Cerebellar cortex (tissue), 1 donor: ENCODE measurements at places on chromosomes 2 and 18.
A peak's percentile ranks its signal among the peaks of the same experiment; 100 is the strongest.

- peak; percentile 12 for DNase-seq
Measured at GRCh38 chr2:198054299-198054698, 249.9 kb downstream of the PLCL1 start.

DNA sequence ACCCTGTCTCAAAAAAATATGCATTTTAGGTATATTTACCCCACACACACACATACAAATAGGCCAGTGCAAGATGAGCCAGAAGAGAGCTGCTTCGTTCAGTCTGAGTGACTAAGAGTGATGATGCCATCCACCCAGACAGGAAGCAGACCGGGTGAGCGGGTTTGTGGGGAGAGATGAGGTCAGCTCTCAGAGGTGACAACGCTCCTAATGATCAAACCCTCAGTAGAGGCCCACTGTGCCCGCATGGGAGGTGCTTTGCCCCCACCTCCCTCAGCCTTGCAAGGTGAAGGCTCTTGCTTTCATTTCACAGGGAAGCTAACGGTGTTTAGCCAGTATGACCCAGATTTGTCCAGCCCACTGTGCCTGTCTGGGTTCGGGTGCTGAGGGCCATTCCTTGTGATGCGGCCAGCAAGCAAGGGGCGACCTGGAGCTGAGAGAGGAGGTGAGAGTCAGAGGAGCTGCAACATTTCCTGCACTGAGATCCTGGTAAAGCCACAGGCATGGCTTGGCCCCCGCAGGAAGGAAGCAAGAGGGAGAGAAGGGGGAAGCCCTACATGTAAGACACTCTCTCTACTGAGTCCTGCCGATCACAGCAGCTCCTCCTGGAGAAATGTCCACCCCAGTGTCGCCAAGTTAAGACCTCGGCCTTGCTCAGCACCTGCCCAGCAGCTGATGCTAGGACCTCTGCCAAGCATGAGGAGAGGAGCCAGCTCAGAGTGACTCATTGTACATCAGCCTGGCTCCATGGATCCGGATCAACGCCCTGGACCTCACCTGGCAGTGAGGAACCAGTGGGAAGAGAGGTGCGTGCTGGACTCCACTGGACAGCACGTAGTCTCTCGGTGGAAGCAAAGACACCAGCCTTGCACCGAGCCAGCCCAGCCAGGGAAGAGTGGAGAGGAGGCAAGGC, 37.0 kb downstream of the NIFK start:
- no peak for DNase-seq

- no peak for DNase-seq
Measured at GRCh38 chr2:17599617-17600016, 59.1 kb downstream of the VSNL1 start.

DNA sequence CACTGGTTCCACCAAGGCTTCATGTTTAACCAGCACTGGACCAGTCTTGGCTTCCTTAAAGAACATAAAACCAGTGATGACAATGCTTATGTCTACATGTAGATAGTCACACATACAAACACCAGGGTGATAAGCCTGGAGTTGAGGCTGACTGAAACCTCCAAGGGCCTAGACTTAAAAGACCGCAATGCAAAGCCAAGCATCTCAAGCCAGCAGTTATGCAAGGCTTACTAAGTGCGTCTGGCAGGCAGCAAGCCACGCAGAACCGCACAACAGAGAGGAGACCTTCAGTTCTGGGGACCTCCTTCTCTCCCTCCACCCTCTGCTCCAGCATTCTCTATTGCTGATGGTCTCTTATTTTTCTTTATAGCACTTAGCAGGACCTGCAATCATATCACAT, 63.2 kb upstream of the ACAA2 start:
- DNase-seq: no peak

DNA sequence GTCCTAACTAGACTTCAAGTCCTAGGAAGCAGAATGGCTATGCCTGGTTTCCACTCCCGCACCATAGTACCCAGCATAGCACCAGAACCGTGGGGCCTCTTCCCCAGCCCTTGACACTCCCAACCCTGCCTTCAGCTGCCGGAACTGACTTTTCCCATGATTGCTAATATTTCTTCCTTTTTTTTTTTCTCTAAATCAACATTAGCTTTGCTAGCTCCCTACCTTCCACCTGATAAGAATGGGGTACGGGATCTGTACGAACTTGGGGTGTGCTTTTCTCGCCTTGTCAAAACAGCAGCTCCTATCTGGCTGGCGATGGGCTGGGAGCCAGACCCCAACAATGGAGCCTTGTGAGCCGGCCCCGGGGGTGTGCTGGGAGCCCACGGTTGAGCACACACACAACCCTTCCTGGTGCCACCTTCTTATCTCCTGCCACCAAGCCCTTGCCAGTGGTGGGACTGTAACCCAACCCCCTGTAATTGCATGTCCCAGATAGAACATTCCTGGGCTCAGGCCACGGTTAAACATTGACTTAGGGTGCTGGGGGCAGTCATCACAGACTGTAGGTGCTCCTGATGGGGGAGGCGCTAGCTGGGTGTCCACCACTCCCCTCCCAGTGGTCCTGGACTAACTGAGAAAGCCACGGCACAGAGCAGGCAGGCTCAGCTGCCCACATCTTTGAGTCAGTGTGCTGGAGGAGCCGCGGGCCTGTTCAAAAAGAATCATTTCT, 213.0 kb upstream of the HAAO start:
- DNase-seq: no peak

GRCh38 chr2:85682378-85682777, 11.8 kb upstream of the GNLY start:
- no peak for DNase-seq

DNA sequence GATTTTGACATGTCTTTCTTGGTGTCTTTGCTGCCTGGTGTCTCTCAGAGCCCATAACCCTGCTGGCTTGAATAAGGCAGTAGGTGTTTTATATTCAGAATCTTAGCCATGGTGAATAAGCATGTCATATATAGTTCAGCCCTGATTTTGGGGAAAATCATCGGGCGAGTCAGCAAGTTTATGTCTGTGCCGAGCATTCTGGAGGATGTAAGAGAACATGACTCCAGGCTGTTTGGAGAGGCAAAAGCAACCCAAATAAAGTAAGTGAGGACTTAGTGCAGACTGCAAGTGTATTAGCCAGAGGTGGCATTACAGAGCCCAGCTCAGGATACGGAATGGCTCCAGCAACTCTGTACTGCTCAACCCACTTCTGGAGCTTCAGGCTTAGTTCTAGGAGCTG, 50.3 kb downstream of the TCF7L1 start:
- no peak for DNase-seq

DNA sequence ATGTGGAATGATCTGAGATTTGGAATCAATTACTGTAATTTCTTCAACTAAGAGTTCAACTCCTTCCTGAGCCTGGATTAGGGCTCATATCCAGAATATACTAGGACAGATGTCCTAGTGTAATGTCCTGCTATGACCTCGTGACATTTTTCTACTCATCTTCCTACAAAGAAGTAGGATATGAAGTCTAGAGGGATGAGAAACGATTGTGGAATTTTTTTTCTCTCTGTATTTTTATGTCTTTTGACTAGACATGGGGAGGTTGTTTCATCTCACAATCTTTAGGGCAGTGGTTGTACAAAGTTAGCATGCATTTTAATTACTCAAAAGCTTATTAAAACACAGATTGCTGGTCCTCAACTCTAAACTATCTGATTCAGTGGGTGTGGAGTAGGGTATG, 203.0 kb downstream of the PARD3B start:
- no peak for DNase-seq
